ENCODE measurements at places on chromosomes 3 and 15.

- no peak for DNase-seq
These were observed 7.7 kb downstream of the CLDN11 start for GRCh38 chr3:170426240-170426797.

DNA sequence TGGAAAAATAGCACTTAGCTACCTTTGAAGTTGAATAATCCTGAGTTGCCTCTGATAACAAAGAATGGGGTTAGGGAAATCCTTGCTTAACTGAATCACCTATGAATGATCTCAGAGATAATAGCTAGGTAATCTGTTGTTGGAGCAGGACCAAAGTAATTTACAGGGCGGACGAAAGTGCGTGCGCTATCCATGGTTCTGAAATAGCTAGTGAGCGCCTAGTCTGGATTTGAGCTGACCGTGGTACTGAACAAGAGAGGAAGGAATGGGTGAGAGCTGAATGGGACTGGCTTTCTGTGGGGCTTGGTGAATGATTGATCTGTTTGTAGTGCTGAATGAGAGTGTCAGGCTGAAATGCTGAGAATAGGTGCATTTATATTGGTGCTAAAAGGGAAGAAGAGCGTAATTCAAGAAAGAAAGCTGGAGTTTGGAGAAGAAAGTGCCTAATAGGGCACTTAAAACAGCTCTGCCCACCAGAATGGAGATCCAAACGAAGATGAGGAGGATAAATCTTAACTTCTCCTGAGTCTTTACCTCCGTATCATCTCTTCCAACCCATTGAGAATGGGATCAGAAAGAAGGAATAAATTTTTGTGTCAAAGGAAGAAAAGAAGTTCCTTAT is 10.1 kb downstream of the SCN10A start:
- DNase-seq, result peak; percentile 74

DNA sequence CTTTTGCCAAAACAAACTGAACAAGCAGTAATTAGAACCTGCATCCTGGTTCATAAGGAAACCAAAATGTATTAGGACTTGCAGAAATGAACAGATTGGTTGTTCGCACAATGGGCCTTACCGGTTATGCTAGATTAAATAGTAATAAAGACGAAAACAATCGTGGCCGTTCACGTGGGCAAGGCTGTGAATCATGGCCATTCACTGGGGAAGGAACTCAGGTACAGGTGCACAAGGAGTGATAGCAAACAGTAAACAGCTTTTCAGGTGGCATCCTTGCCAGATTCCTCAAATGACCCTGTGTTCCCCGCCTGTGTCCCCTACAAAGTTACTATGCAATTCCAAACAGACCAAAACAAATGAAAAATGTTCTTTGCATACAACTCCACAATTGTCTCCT is 8.2 kb downstream of the LRIG1 start:
- DNase-seq, result no peak

- peak; percentile 89 for DNase-seq
These were observed 1.9 kb downstream of the PCOLCE2 start for GRCh38 chr3:142886940-142887339.

GRCh38 chr15:59567324-59567723 is 44.3 kb upstream of the GCNT3 start:
- no peak for DNase-seq

DNA sequence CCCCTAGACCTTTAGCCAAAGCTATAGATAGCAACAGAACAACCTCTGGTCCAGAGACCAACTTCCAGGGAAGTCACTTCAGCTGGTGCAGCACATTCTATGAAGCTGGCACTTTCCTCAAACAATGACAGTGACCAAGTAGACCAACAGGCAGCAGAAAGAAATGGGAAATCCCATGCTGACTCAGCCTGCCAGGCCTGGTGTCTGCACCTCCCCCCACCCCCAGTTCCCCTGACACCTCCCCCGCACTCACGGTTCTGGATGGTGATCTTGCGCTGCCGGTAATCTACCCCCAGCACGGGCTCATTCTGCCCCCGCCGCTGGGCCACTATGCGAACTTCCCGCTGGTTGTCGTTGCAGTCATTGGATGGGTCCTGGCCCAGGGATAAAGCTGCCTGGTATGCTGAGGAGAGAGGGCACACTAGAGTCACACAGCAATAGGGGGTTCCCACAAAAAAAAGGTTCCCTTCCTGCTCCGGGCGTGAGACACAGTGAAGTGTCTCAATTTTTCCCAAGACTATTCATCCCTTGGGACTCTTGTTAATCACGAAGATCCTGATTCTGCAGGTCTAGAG is 17.0 kb downstream of the ILDR1 start:
- DNase-seq, result no peak

DNA sequence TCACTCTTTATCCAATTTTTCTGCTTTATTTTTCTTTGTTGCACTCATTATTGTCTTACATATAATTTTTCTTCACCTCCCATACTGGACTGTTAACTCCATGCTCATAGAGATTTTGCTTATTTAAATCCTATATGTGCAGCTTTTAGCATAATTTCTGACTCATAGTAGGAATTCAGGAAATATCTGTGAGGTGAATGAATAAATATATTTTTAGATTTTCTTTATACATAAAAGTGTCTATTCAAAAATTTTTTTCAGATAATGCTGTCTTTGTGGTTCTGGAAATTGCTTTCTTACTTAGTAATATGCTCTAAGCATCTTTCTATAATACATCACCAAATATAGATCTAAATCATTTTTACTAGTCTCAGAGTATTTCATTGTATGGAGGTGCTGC is 191.8 kb upstream of the SUCLG2 start:
- DNase-seq, result peak; percentile 32

GRCh38 chr3:117603097-117603496 is 893.5 kb downstream of the TUSC7 start:
- DNase-seq, result no peak

- DNase-seq, result peak; percentile 76
These were observed 131.6 kb downstream of the CHCHD6 start for GRCh38 chr3:126835472-126836219.

GRCh38 chr3:66385066-66385465 is 115.8 kb downstream of the LRIG1 start:
- no peak for DNase-seq

DNA sequence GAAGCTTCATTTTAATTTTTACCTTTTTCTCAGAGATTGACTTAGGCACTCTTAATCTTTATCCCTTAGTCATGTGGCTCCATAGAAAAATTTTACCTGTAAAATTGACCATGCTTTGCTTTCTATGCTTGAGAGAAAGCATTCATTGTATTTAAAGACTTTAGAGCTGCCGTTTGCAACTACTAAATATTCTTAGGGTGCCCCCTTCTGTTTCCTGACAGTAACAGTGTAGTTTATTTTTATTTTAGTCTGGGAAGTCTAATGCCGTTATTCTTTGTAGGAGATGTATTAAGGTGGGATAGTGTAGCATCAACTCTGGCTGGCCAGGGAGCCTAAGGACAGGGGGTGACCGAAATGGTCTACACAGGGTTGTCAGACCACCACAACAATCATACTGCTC is 84.5 kb upstream of the SYNPR start:
- DNase-seq, result peak; percentile 44

DNA sequence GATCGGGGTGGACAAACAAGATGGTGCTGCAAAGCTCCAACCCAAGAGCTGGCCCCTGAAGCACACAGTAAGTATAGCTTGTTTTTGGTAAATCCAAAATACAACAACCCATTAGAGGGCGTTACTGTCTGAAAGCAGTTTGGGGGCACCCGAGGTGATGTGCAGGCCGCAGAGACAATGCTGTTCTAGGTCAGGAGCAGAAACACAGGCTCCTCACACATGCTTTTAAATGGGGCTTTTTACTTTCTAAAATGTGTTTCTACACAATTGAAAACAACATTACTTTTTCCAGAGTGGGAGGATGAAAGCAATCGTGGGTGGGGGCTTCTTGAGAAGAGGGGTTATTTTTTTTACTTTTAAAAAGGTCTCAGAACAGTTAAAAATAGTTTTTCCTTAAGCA is 1029.3 kb upstream of the CFAP20DC start:
- no peak for DNase-seq

- no peak for DNase-seq
These were observed 48.1 kb downstream of the ADAM10 start for GRCh38 chr15:58701376-58701775.

DNA sequence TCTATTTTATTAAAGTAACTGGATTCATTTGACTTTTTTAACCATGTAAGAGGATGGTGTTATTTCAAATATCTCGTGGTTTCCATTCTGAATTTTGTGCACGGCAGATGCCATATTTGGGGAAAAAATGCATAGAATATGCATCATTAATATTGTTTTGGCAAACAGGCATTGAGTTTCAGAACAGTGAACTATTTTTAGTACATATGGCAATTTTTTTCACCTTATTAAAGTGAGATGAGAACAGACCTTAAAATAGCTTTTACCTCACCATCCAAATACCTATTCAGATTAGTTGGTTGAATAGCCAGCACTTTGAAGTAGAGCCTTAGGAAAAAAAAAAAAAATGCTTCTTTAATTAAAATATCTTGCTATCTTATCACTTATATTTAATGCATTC is 117.3 kb upstream of the FLNB start:
- DNase-seq, result no peak

GRCh38 chr15:22810033-22810852 is 23.8 kb downstream of the NIPA1 start:
- no peak for DNase-seq

- peak; percentile 46 for DNase-seq
These were observed 8.6 kb upstream of the TNFAIP8L3 start for GRCh38 chr15:51103330-51103729.

DNA sequence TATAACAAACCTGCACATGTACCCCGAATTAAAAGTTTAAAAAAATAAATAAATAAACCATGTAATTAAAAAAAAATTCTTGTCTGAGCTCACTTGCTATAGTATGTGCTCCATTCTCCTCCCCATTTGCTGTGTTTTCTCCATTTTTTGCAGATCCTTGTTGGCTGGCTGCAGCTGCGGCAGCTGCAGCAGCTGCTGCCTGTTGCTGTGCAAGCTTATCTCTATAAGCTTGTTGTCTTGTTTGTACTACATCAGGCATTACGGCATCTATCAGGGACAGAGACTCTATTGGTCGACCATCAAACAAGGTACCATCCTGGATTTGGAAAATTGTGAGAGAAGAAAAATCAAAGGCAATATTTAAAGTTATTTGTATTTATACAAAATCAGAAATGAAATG is 145.9 kb downstream of the TBL1XR1 start:
- DNase-seq, result no peak

GRCh38 chr3:183823963-183824362 is 1.4 kb downstream of the MAP6D1 start:
- no peak for DNase-seq

DNA sequence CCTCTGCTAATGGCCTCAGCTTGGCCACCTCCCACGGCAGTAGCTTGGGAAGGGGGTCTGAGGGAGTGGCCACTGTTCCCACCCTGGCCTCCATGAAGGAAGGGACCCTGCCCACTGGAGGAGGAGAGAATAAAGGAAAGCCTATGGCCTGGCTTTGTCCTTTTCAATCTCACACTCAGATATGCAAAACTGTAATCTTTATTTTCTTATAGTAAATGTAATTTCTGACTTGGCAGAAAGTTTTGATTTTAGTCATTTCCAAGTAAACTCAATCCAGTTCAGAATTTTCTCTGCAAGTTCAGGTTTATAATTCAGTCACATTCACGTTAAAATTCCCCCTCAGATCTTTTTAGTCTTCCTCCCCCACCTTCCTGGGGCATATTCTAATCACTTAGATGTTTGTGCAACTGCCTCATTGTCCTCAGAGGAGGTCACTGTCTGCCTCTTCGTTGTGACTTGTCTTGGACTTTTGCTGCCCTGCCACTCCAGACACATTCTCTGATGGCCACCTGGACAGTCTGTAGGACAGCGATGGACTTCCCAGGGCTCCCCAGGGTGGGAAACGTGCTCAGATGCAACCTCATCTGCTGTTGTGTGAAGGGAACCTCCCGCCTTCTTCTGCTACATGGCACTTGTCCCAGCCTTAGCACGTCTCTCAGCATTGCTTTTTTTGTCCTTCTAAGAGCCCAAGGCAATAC is 222.8 kb upstream of the TBL1XR1 start:
- DNase-seq, result no peak

GRCh38 chr3:40961104-40961857 is 238.0 kb upstream of the CTNNB1 start:
- DNase-seq, result no peak

DNA sequence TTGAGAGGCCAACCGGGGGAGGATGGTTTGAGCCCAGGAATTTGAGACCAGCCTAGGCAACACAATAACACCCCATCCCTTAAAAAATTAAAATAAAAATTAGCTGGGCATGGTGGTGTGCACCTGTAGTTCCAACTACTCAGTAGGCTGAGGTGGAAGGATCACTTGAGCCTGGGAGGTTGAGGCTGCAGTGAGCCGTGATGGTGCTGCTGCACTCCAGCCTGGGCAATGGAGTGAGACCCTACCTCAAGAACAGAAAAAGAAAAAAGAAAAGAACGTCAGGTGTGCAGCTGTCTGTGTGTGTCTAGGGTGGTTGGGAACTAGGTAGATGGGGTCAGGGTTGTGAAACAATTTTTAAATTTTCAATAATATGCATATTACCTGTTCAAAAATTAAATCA is 96.2 kb upstream of the BHLHE40 start:
- DNase-seq, result no peak

DNA sequence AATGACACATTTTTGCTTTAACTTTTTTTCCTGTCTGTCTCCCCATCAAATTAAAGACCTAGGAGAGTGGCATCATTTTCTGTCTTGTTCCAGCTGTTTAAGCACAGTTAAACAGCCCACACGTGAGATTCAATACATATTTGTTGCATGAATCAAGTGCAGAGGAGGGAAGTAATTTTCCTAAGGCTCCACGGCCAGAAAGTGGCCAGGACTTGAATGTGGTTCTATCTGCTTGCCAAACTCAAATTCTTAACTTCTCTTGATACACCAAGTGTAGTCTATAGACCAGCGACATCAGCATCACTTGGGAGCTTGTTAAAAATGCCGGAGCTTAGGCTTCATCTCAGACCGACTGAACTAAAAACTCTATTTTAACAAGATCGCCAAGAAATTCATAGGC is 724.8 kb upstream of the CFAP20DC start:
- DNase-seq, result peak; percentile 59

- no peak for DNase-seq
These were observed 58.9 kb downstream of the SLMAP start for GRCh38 chr3:57815036-57815435.

DNA sequence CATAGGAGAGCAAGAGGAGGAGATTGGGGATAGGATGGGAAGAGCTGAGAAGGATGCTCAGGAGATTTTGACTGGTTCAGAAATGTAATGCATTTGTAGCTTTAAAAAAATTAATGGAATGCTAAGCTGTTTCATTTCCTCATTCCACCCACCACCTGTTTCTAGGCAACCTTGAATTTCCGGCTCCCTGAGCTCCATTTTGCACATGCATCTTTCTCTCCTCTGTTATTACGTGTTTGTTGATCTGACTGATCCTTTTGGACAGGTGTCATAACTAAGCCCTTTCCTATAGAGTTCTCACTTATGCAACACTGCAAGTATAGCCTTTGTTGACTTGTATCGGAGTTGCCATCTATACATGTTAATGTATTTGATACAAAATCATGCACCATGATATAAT is 4.3 kb downstream of the TMPRSS7 start:
- peak; percentile 70 for DNase-seq

Data from ELR (cell line).